ENCODE measurements at places on chromosomes 5 and 9.

- peaks cover 61% of the 10 kb centered on the region for H3K4me1 ChIP-seq
- H3K27me3 ChIP-seq: no peaks in the 10 kb centered on the region
- H3K27ac ChIP-seq: no peak overlapping the region
- H3K36me3 ChIP-seq: no peaks in the 10 kb centered on the region
- DNase-seq: no peak
Observed at GRCh38 chr9:131697097-131697496, 42.8 kb downstream of the RAPGEF1 start.

- peaks cover 5% of the 10 kb centered on the region for H3K27me3 ChIP-seq
- H3K27ac ChIP-seq: no peak overlapping the region
- H3K4me3 ChIP-seq: no peak overlapping the region
- H3K36me3 ChIP-seq: no peaks in the 10 kb centered on the region
Observed at GRCh38 chr5:1208743-1209488, 7.5 kb downstream of the SLC6A19 start.

DNA sequence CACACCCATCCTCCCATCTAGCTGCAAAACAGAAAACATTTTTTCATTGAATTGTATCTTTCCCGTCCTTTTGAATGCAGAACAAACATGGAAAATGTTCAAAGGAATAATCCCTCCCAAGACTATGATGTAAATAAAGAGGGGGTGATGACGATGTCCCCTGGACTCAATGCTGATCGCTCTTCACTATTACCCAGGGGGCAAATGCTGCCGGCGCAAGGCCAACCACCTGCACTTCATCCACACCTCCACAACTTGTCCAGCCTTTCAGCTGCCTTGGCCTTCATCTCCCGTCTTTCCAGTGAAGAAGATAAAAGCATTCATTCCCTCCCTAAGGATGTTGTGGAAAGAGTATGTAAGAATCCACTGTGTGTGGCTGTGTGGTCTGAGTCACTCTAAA is 240.3 kb downstream of the AGTPBP1 start:
- no peaks in the 10 kb centered on the region for H3K36me3 ChIP-seq
- no peaks in the 10 kb centered on the region for H3K27me3 ChIP-seq
- no peaks in the 10 kb centered on the region for H3K4me1 ChIP-seq

GRCh38 chr9:137682428-137683105 is 63.8 kb downstream of the EHMT1 start:
- H3K27me3 ChIP-seq: no peaks in the 10 kb centered on the region
- peak overlapping the region; percentile 42 for H3K27ac ChIP-seq
- H3K4me1 ChIP-seq: peaks cover 33% of the 10 kb centered on the region
- H3K36me3 ChIP-seq: peaks cover 14% of the 10 kb centered on the region

GRCh38 chr5:169440107-169440705 is 139.3 kb upstream of the SLIT3 start:
- H3K27me3 ChIP-seq: peaks cover 8% of the 10 kb centered on the region
- H3K4me1 ChIP-seq: peaks cover 17% of the 10 kb centered on the region
- no peaks in the 10 kb centered on the region for H3K36me3 ChIP-seq
- no peak overlapping the region for H3K27ac ChIP-seq
- DNase-seq: no peak

DNA sequence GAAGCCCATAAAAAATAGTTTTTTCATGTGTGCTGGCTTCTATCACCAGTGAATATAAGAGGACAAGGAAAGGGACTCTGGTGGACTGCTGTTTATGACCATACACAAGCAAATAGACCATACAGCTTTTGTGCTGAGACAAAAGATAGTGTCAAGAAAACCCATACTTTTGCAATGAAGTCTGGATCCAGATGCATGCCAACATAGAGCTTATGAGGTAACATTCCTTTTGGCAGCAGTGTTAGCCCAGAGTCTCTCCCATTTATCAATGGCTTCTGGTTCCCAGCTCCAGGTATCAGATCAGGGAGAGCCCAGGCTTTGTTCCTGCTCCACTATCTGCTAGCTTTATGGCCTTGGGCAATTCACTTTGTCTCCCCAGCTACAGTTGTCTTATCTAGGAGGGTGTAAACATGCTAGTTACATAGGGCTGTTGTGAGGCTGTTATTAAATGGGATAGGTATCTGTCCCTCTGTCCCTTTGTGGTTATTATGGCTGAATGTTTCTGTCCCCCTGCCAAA is 55.6 kb downstream of the CCDC192 start:
- H3K36me3 ChIP-seq: no peaks in the 10 kb centered on the region
- no peak for DNase-seq
- no peak overlapping the region for H3K4me3 ChIP-seq

GRCh38 chr9:132732326-132733259 is 62.3 kb downstream of the GTF3C4 start:
- H3K4me3 ChIP-seq: no peak overlapping the region
- peaks cover 6% of the 10 kb centered on the region for H3K27me3 ChIP-seq
- H3K36me3 ChIP-seq: no peaks in the 10 kb centered on the region
- no peak overlapping the region for H3K27ac ChIP-seq
- no peak for DNase-seq

DNA sequence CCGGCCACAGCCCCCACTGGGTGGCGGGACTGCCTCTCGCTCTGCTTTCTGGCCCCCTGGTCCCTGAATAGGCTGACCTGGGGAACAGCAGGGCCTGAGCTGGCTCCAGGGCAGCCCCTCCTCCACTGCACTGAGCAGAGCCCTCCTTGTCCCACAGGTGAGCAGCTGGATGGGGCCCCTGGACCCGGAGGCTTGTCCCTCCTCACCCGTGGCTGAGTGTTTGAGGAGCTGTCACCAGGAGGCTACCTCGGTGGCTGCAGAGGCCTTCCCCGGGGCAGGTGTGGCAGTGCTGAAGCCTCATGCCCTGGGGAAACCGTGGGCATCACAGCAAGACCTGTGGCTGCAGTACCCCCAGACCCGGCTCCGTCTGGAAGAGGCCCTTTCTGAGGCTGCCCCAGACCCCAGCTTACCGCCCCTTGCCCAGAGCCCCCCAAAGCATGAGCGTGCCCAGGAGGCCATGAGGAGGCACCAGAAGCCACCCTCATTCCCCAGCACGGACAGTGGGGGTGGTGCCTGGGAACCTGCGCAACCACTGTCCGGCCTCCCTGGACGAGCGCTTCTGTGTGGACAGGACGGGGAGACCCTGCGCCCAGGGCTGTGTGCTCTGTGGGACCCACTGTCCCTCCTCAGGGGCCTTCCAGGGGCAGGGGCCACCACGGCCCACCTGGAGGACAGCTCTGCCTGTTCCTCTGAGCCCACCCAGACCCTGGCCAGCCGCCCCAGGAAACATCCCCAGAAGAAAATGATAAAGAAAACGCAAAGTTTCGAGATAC is 28.5 kb upstream of the LRRC14B start:
- peaks cover 29% of the 10 kb centered on the region for H3K36me3 ChIP-seq
- no peaks in the 10 kb centered on the region for H3K27me3 ChIP-seq
- DNase-seq: no peak
- no peak overlapping the region for H3K27ac ChIP-seq

DNA sequence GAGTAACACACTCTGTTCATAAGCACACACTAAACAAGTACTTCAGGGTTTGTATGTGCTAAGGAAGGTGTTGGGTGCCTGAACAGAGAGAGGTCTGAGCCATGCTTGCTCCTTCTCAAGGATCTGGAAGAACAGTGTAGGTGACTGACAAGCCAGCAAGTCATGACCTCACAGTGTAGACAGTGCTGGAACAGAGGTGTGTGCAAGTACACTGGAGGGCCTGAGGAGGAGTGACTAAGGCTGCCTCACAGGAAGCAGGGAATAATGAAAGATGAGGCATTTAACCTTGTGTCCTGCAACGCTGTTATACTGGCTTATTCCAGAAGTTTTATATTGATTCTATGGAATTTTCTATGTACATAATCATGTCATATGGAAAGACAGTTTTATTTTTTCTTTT is 83.9 kb downstream of the TMEM174 start:
- no peak overlapping the region for H3K4me3 ChIP-seq
- H3K27ac ChIP-seq: no peak overlapping the region
- DNase-seq: no peak
- no peaks in the 10 kb centered on the region for H3K4me1 ChIP-seq
- peaks cover 18% of the 10 kb centered on the region for H3K27me3 ChIP-seq

DNA sequence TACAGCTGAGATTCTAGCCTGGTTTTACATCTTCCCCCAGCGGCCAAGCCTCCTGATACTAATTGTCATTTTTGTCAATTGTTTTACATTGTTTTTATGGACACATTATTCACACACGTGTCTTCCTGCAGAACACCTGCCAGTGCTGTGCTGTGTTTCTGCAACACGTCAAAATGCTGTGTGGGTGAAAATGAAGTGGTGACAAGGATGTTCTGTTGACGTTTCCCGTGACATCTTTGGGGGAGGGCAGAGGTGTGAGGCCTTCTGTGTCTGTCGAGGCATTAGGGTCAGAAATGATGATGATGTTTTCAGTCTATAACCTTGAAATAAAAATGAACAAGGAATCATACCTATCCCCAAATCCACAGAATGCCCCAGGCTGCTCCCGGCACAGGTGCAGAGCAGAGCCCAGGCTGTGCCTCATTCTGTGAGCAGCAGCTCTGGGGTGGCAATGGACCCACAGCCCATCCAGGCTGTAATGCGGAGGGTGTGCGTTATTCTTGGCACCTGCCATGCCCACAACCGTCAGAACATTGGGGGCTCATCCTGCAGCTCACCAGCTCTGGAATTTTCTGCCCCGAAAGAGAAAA is 23.6 kb upstream of the CEP72 start:
- DNase-seq: no peak
- H3K4me1 ChIP-seq: no peaks in the 10 kb centered on the region
- no peak overlapping the region for H3K4me3 ChIP-seq
- H3K36me3 ChIP-seq: no peaks in the 10 kb centered on the region
- H3K27ac ChIP-seq: no peak overlapping the region
- peaks cover 46% of the 10 kb centered on the region for H3K27me3 ChIP-seq

- no peaks in the 10 kb centered on the region for H3K36me3 ChIP-seq
- H3K27ac ChIP-seq: no peak overlapping the region
- H3K4me1 ChIP-seq: no peaks in the 10 kb centered on the region
- no peak for DNase-seq
- H3K4me3 ChIP-seq: no peak overlapping the region
Observed at GRCh38 chr5:3313569-3313968, 282.1 kb upstream of the IRX1 start.

DNA sequence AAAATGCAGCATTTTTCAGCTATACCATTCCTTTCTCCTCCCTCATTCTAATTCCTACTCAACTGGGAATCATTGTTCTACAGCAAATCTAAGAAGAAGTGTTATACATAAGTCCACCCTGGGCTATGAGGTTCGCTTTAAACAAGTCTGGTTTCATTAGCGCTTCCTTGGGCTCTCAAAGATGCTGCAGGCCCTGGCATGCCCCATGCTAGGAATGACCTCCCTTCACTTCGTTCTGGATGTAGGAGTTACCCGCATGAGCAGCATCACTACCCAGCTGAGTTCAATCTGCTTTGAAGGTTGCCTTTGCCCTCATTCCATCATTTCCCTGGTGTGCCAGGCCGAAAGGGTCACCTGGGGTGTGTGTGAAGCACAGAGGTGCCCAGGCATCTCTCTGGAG is 35.4 kb downstream of the F2R start:
- peaks cover 3% of the 10 kb centered on the region for H3K4me1 ChIP-seq
- H3K27me3 ChIP-seq: no peaks in the 10 kb centered on the region
- H3K27ac ChIP-seq: no peak overlapping the region
- H3K36me3 ChIP-seq: no peaks in the 10 kb centered on the region

DNA sequence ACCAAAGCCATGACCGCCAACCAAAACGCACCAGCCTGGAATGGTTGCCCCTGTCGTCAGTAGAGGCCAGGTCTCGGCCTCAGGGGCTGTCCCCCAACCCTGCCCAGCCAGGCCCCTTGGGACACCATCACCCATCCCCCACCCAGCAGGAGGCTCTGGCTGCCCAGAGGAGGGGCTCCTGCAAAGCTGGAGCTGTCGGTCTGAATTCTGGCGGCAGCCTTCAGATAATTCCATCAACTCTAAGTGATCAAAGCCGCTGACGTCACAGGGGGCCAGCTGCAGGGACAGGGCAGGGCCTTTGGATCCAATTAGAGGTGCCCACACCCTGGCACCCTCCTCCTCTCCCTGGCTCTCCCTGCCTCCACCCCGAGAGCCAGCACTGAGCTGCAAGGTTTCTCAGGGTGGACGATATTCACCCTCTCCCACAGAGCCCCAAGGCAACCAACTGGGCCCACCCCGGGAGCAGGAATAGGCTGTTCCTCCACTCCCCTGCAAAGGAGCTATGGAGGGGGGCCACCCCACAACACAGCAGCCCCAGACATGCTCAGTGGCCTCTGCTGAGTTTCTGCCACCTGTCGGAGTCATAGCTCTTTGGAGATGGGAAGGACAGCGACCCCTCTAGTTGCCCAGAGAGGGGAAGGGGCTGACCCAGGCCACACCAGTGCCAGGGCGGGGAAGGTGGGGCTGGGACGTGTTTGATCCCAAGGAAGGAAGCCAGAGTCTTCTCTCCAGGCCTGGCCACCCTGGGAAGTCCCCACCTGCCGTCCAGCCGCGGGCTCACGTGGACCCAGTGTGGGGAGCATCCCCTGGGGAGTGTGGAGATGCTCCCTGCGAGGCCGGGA is 78.4 kb downstream of the NTNG2 start:
- DNase-seq: no peak
- H3K36me3 ChIP-seq: no peaks in the 10 kb centered on the region
- peaks cover 54% of the 10 kb centered on the region for H3K27me3 ChIP-seq
- H3K27ac ChIP-seq: no peak overlapping the region
- no peak overlapping the region for H3K4me3 ChIP-seq

DNA sequence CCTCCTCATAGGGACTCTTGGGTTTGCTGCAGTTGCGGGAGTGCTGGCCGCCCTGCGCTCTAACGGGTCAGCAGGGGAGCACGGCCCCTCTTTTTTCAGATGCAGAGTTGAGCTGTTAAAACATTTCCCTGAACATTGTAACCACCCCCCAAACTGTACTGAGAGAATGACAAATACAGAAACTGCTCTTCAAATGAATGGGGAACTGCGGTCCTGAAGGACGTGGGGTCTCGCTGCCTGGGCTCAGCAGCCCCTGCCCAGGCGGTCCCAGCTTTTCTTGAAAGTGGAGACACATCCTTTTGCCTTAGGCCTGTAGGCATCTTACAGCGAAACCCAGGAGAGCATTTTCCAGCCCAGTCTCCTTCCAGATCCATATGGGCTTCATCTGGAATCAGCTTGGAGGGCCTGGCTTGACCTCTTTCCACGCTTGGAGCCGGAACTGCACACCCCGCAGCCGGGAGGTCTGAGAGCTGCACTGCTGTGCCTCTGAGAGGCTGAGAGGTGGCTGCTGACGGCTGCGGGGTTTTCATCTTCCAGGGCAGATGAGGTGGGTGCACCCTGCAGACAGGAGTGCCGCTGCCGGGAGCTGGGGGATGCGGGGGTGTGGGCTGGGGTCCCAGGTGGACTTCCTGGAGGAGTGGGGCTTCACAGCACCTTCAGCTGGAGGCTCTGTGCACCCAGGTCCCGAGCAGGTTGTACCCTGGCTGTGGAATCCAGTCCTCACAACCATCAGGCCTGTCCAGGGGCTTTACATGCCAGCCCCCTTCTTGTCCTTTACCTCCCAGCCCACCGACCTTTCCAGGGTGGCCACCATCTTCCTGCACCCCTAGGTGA is 1.2 kb upstream of the AGPAT2 start:
- H3K4me1 ChIP-seq: peaks cover 13% of the 10 kb centered on the region
- peak overlapping the region; percentile 42 for H3K4me3 ChIP-seq
- peaks cover 10% of the 10 kb centered on the region for H3K27me3 ChIP-seq
- H3K27ac ChIP-seq: no peak overlapping the region
- H3K36me3 ChIP-seq: no peaks in the 10 kb centered on the region

- H3K36me3 ChIP-seq: peaks cover 15% of the 10 kb centered on the region
- no peaks in the 10 kb centered on the region for H3K4me1 ChIP-seq
- H3K27ac ChIP-seq: no peak overlapping the region
- no peak for DNase-seq
- H3K27me3 ChIP-seq: no peaks in the 10 kb centered on the region
- no peak overlapping the region for H3K4me3 ChIP-seq
Observed at GRCh38 chr5:108867656-108868055, 120.0 kb downstream of the FER start.
